ENCODE measurements at places on chromosomes 2 and 18.

DNA sequence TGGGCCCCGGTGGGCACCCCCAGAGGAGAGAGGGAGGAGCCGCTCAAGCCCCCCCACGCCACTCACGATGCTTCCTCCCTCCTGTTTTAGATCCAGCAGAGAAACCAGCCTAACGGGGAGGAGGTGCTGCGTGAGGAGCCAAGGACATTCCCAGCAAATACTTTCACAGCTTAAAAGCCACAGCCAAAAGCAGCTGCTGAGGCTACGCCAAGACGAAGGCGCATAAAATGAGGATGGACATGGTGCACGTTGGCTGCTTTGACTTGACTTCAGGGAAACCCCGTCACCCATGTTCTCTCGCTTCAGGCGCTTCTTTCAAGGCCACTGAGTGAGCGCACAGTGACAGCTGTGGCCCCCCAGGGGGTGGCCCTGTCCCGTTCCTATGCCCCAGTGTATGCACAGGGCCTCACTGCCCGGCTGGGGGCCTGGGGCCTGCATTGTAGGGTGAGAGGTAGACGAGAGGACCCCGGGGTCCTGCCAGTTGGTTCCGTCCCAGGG, 72.1 kb upstream of the PXDN start:
- DNase-seq = peak; percentile 50

DNA sequence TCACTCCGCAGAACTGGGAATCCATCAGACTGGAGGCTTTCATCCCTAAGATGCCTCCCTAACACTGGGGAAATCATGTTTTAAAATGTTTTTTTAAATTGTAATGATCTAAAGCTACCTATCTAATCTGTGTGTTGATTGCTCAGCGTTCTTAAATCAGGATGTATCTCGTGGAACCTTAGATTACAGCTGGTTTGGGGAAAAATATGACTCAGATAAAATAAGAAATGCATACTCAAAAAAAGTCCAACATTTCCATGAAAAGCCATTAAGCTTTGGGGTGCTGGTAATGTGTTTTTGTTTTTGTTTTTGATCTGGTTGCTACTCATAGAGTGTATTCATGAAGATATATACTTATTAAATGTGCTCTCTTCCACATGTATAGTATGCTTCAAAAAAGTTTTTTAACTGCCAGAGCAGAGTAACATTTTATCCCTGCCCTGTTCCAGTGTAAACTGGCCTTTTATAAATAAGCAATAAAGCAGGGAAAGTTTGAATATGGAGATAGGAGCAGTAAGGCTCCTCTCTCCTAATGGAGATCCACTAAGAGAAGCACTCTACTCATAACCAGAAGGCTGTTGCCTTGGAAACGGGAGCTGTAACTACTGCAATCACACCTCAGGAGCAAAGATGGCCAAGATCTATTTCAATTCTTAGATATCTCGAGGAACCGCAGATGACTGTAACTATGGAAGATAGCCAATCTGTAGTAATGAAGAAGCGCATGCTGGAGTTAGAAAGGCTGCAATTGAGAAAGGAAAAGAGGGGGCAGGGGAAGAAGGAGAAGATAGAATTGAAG, 41.6 kb downstream of the ANKRD44 start:
- DNase-seq = no peak

GRCh38 chr2:18132697-18133096, 254.2 kb downstream of the KCNS3 start:
- DNase-seq = no peak

DNA sequence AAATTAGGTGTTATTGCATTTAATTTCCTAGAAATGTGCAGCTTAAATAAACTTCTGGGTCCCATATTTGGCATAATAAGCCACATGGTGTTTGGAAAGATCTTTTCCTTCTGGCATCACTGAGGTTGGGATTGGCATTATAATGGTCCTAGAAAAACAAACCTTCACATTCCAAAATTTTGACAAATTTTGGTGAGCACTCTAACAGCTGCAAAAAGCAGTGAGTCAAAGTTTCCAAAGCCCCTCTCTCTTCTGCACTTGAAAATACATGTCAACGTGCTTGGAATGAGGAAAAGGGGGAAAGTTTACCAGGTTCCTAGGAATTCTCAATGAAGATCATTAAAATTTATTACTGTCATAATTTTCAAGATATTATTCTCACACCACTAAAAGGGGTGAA, 77.8 kb upstream of the STK17B start:
- no peak for DNase-seq

GRCh38 chr2:60554074-60554645, 706 bp upstream of the BCL11A start:
- DNase-seq = no peak

GRCh38 chr2:49901202-49902065, 747.1 kb upstream of the FSHR start:
- no peak for DNase-seq

- peak; percentile 54 for DNase-seq
Observed at GRCh38 chr2:45964223-45964841, 312.9 kb downstream of the PRKCE start.

GRCh38 chr18:74525741-74526140, 8.6 kb upstream of the CNDP1 start:
- no peak for DNase-seq

GRCh38 chr2:96528006-96528699, 8.4 kb upstream of the ARID5A start:
- no peak for DNase-seq

DNA sequence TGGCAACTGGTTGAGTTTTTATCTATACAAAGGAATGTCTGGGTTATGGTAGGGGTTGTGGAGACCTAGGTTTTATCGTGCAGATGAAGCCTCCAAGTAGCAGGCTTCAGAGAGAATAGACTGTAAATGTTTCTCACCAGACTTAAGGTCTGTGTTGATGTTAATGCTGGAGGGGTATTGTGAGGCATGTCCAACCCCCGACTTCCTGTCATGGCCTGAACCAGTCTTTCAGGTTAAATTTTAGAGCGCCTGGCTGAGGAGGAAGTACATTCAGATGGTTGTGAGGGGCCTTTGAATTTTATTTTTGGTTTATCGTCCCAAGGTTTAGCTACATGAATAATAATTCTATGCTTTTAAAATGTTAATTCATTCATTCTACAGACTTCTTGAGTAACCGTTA, 435.1 kb downstream of the DLGAP1 start:
- DNase-seq = no peak

- no peak for DNase-seq
Observed at GRCh38 chr2:54599914-54600313, 123.5 kb upstream of the EML6 start.

- no peak for DNase-seq
Observed at GRCh38 chr2:23121968-23122648, 262.9 kb upstream of the KLHL29 start.

- DNase-seq = no peak
Observed at GRCh38 chr2:10489842-10490555, 41.9 kb upstream of the ODC1 start.

DNA sequence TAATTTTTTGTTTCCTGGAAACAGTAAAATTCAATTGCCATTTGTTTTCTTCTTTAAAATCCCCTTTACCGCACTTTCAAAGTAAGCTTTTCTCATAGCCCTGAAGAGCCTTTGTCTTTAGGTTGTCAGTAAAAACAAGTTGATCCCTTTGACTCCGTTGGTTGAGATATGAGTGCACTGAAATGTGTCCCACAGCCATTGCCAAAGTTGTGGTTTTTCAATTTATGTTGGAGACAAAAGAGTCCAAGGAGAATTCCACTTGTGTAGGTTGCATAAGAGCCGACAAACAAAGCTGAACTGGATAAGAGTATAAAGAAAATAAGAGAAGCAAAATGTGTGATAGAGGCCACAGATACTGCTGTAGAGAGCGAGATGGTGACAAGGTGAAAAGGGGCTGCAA, 26.1 kb upstream of the HNMT start:
- DNase-seq = peak; percentile 61

DNA sequence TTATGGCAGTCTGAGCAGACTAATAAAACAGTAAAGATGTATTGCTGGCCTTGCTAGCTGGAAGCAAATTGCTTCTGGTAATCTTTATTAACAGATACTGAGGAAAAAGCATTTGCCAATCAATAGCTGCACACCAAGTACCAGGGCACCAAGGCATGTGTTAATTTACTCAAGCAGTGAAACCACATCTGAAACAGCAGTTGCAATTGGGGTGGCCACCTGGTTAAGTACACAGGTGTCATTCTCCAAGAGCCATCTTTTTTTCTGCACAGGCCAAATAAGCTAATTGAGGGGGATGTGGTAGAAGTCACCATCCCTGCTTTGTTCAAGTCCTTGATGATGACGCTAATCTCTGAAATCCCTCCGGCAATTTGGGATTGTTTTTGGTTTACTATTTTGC, 8.6 kb upstream of the SEH1L start:
- DNase-seq = no peak

GRCh38 chr18:40159141-40160017, 1795.7 kb upstream of the PIK3C3 start:
- DNase-seq = peak; percentile 13

- DNase-seq = peak; percentile 52
Observed at GRCh38 chr2:151543876-151544275, 134.2 kb downstream of the RIF1 start.

- DNase-seq = no peak
Observed at GRCh38 chr2:64652231-64653108, 1.2 kb downstream of the SERTAD2 start.
